ENCODE measurements at places on chromosomes 2 and 18.
A peak's percentile ranks its signal among the peaks of the same experiment; 100 is the strongest.

GRCh38 chr2:9004338-9005204 lies 1.1 kb upstream of the MBOAT2 start:
- no peak for DNase-seq

GRCh38 chr2:231745303-231746038 lies 35.6 kb downstream of the PDE6D start:
- no peak for DNase-seq

- DNase-seq: no peak
Measured at GRCh38 chr2:187580462-187581124, 26.4 kb upstream of the TFPI start.

- no peak for DNase-seq
Measured at GRCh38 chr2:119827866-119828507, 68.3 kb downstream of the PTPN4 start.

DNA sequence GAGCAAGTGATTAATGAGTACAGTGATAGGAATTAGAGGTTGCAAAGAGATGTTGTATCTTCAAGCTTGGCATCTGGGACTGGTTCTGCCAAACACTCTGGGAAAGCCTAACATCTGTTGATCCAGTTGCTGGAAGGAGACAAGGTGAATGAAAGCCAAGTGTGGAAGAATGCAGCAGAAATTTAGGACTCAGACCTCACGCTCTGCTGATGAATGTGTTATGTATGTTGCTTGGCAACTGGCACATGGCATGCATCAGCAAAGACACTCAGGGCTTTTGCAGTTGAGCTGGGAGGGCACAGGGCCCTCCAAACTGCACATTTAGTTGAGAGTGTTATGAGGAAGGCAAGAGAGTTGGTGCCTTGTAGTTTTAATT lies 105.5 kb downstream of the COLEC12 start:
- no peak for DNase-seq

GRCh38 chr18:4207383-4207985 lies 247.6 kb downstream of the DLGAP1 start:
- no peak for DNase-seq

DNA sequence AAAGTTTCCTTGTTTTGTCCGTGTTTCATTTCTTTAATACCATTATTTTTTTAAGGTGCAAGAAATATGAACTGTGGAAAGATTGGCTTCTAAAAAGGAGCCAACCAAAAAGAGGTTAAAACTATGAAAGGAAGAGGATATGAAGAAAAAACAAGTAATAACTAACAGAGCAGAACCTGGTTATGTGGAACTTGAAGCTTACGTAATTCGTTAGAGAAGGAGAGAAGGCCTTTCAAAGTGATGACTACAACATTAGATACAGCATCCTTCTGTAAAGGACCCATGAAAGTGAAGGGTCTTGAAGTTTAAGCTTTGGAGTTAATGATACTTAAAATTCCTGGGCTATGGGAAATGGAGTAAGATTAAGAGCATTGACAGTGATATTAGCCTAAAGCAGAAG lies 84.5 kb downstream of the ANKRD12 start:
- no peak for DNase-seq

- DNase-seq: no peak
Measured at GRCh38 chr2:228599781-228600180, 418.3 kb upstream of the SPHKAP start.

DNA sequence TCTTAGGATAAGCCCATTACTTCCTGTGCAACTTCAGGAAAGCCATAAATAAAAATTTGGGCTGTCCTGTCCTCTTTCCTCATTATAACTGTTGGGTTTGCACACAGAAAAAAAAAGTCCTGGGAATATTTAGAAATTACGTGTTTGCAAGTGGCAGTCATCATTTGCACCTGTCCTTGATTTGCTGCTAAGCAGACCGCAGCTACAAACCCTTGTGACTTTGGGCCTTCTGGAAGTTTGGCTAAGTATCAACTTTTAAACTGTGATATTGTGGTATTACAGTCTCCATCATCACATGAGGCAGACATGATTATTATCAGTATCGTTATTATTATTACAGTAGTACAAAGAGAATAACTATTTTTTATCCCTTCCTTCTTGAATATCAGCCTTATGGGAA lies 260.7 kb upstream of the SESTD1 start:
- no peak for DNase-seq

DNA sequence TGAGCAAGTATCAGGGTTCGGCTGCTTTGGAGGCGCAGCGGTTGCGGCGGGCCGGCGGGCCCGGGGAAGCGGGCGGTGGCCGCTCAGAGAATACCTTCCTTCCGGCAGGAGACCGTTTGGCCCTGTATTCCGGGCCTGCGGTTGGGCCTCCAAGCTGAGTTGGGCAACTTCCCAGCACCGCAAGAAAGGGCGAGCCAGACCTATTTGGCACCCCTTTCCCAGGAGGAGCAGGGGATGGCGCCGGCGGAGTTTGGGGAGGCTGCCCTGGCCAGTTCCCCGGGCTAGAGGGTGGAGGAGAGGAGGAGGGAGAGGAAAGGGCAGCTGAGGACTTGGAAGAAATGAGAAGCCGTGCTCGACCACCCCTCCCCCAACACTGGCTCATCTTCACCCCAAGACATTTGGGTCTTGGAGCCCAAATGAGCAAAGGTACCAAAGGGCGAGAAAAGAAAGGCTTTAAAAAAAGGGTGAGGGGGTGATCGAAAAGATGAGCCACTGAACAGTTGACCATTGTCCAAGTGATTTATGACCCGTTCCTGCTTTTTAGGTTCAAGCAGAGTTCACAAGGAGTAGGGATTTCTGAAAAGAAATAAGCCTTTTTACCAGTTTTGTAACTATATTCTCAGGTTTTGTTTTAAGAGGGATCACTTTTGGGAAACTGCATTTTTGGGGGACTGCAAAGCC lies 8.4 kb downstream of the HOXD3 start:
- no peak for DNase-seq

DNA sequence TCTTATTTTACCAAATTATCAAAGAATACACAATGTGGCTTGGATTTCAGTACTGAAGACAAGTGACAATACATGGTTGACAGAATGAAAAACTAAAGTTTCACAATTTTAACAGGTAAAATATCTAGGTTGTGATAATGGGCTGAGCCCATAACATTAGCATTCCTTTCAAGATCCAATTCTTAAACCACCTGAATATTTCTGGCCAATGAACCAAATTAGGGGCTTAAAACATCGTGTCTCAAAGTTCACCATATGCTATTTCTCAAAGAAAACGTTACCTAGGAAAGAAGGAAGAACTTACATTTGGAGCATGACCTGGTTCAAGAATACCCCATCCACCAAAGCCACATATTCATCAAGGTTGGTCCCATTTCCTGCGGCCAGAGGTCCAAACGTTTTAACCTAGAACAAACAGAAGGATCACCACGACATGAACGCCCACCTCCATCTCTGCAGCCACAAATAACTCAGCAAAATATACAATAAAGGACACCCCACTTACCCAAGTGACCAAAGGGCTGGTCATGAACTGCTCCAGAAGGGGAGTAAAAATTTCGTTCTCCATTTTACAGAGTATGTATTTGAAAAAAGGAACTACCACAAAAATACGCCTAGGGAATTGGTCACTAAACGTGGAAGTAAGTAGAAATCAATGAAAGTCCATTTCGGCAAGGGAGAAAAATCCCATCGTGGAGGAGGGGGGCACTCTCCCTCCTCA lies 984 bp downstream of the CCDC88A start:
- DNase-seq: no peak

DNA sequence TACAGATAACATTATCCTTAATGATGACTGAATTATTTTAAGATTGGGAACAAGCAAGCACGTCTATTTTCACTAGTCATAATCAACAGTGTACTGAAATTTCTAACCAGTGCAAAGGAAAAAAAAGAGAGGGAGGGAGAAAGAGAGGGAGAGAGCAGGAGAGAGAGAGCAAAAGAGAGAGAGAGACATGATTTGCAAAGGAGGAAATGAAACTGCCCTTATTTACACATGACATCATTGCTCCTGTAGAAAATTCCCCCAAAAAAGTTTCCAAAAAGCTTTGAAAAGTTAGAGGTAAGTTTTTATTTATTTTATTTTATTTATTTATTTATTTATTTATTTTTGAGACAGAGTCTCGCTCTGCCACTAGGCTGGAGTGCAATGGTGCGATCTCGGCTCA lies 355.3 kb upstream of the CELF4 start:
- DNase-seq: no peak

DNA sequence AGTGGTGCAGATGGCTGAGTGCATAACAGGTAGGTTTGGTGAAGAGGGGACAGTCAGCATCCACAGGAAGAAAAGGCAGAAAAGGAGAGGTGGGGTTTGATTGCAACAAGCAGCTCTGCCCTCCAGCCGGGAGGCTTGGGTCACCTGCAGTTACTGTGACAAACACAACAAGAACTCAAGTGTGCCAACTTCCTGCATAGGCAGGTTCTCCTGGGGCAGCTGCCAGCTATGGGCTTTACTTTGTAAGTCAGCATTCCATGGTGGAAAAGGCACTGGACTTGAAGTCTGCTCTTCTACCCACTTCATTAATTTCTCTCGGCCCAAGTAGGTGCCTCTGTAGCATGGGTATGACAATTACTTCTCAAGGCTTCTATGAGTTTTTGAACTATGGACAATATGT lies 98.9 kb downstream of the MYT1L start:
- no peak for DNase-seq

- DNase-seq: no peak
Measured at GRCh38 chr2:224892574-224893204, 149.6 kb downstream of the DOCK10 start.

DNA sequence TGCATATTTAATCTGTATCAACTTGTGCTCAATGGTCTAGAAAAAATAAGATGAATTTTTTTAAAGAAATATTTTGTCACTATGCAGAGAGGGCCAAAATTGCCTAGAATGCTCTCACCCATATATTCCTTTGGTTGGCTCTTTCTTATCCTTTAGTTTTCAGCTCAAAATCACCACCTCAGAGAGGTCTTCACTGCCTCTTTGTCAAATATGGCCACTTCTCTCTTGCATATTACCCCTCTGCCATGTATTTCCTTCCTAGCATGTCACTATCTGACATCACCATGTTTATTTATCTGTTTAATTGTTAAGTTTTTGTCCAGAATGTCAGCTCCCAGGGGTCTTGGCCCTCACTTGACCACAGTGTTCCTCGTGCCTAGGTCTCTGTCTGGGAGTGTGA lies 535.2 kb upstream of the CDH2 start:
- no peak for DNase-seq

- peak; percentile 58 for DNase-seq
Measured at GRCh38 chr18:11849841-11850634, 1.2 kb upstream of the CHMP1B start.

- DNase-seq: no peak
Measured at GRCh38 chr2:26500406-26500805, 22.5 kb upstream of the OTOF start.

GRCh38 chr18:49694402-49694801 lies 118.9 kb downstream of the ACAA2 start:
- DNase-seq: no peak

- no peak for DNase-seq
Measured at GRCh38 chr2:42182654-42183308, 13.6 kb downstream of the EML4 start.

DNA sequence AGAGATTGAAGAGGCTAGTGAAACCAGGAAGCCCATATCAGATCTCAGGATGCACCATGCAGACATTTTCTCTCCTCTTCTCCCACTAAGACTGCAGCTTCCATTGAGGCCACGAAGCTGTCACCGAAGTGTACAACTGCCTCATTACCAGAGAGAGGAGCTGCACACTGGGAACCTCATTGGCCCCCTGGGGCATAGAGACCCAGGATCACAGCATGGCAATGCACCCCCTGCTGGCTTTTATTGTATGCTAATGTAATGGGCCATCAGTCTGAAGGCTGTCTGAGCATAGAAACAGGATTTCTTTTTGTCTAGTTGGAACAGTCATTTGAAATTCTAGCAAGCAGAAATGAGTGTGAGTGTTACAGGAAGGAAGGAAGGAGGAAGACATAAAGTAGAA lies 861.6 kb upstream of the CELF4 start:
- DNase-seq: no peak

GRCh38 chr18:45765796-45766195 lies 41.8 kb downstream of the SLC14A1 start:
- DNase-seq: no peak

GRCh38 chr18:69031571-69031970 lies 233.7 kb downstream of the CCDC102B start:
- DNase-seq: no peak

DNA sequence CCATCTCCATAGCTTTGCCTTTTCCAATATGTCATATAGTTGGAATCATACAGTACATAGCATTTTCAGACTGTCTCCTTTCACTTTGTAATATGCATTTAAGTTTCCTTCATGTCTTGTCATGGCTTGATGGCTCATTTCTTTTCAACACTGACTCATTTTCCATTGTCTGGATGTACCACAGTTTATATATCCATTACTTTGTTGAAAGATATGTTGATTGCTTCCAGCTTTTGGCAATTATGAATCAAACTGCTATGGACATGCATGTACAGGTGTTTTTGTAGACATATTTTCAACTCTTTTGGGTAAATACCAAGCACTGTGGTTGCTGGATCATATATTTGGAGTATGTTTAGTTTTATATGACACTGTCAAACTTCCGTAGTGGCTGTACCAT lies 26.3 kb downstream of the ACSL3 start:
- DNase-seq: no peak

GRCh38 chr18:50284255-50284885 lies 3.0 kb upstream of the MBD1 start:
- DNase-seq: no peak

Measured in posterior cingulate gyrus (tissue), 11 donors.